ENCODE measurements at places on chromosomes 7 and 10. TPM values are rescaled to one million over a fixed set of nuclear protein-coding genes. Genes with fewer than 3 reads are reported as not detected.

AGR3 gene
- total RNA-seq: not detected

PDZD8 gene
- total RNA-seq: 13.9 TPM

TEX36 gene
- total RNA-seq: not detected

GIMAP8 gene
- total RNA-seq: under 0.01 TPM

NXPH1 gene
- total RNA-seq: not detected

NODAL gene
- total RNA-seq: not detected

CRYGN gene
- 0.50 TPM for total RNA-seq

PTPN20 gene
- total RNA-seq: 0.33 TPM

INMT gene
- 75.8 TPM for total RNA-seq

PALS2 gene
- 27.0 TPM for total RNA-seq

CNPY1 gene
- total RNA-seq: not detected

GPNMB gene
- 177 TPM for total RNA-seq

ALOX5 gene
- not detected for total RNA-seq

SYNPO2L gene
- total RNA-seq: under 0.01 TPM

ACTR3C gene
- 0.50 TPM for total RNA-seq

CALN1 gene
- total RNA-seq: not detected

EPHB6 gene
- total RNA-seq: 4.3 TPM

OPN1SW gene
- not detected for total RNA-seq

SNX8 gene
- 13.2 TPM for total RNA-seq

WDFY4 gene
- total RNA-seq: 0.66 TPM

GNGT1 gene
- total RNA-seq: not detected

NEUROD6 gene
- not detected for total RNA-seq

IL15RA gene
- 13.7 TPM for total RNA-seq

MTERF1 gene
- 9.8 TPM for total RNA-seq

CLDN12 gene
- 44.8 TPM for total RNA-seq

HECW1 gene
- total RNA-seq: 6.1 TPM

GIMAP4 gene
- not detected for total RNA-seq

PROSER2 gene
- 1.8 TPM for total RNA-seq

SAP25 gene
- not detected for total RNA-seq

DUS4L gene
- total RNA-seq: 8.8 TPM

PNLIPRP3 gene
- total RNA-seq: not detected

BTBD16 gene
- not detected for total RNA-seq

PPP1R17 gene
- total RNA-seq: not detected

IDI2 gene
- total RNA-seq: not detected

RAMP3 gene
- total RNA-seq: under 0.01 TPM

MMD2 gene
- total RNA-seq: not detected

CLDN3 gene
- not detected for total RNA-seq

ZPBP gene
- not detected for total RNA-seq

MAT1A gene
- total RNA-seq: not detected

STAM gene
- total RNA-seq: 21.6 TPM

EFCAB10 gene
- total RNA-seq: not detected

ERVW-1 gene
- not detected for total RNA-seq

IRF5 gene
- 0.33 TPM for total RNA-seq

CALY gene
- total RNA-seq: not detected

GJD4 gene
- total RNA-seq: 0.17 TPM

HOXA3 gene
- 1.5 TPM for total RNA-seq

C10orf71 gene
- not detected for total RNA-seq

CRPPA gene
- 1.5 TPM for total RNA-seq

UPK3BL2 gene
- total RNA-seq: 1.0 TPM

C10orf62 gene
- not detected for total RNA-seq

SORBS1 gene
- 0.26 TPM for total RNA-seq

SFTPA1 gene
- not detected for total RNA-seq

H2BK1 gene
- total RNA-seq: not detected

All from fibroblast of lung (primary cell).